ENCODE measurements at places on chromosomes 4 and X. TPM values are rescaled to one million over a fixed set of nuclear protein-coding genes. Genes with fewer than 3 reads are reported as not detected.

Gene HTN1
- total RNA-seq: not detected

Gene KLF8
- total RNA-seq: 1.7 TPM

GRCh38 chr4:113474017-113474416 is 287.5 kb downstream of the CAMK2D start:
- no peak overlapping the region for H3K4me3 ChIP-seq
- DNase-seq: peak; percentile 97
- peaks cover 30% of the 10 kb centered on the region for H3K36me3 ChIP-seq

GRCh38 chr4:13601048-13601447 is 26.5 kb downstream of the BOD1L1 start:
- no peak for DNase-seq
- H3K27ac ChIP-seq: no peak overlapping the region
- H3K4me1 ChIP-seq: peaks cover 25% of the 10 kb centered on the region
- no peak overlapping the region for H3K4me3 ChIP-seq
- H3K36me3 ChIP-seq: peaks cover 45% of the 10 kb centered on the region

- no peak overlapping the region for H3K4me3 ChIP-seq
- no peaks in the 10 kb centered on the region for H3K27me3 ChIP-seq
- peak; percentile 47 for DNase-seq
- no peaks in the 10 kb centered on the region for H3K36me3 ChIP-seq
- H3K27ac ChIP-seq: no peak overlapping the region
Observed at GRCh38 chr4:158428242-158428641, 93.4 kb upstream of the RXFP1 start.

- no peak overlapping the region for H3K27ac ChIP-seq
- H3K4me3 ChIP-seq: no peak overlapping the region
- H3K4me1 ChIP-seq: peaks cover 7% of the 10 kb centered on the region
Observed at GRCh38 chr4:78666830-78667258, 109.3 kb upstream of the BMP2K start.

DNA sequence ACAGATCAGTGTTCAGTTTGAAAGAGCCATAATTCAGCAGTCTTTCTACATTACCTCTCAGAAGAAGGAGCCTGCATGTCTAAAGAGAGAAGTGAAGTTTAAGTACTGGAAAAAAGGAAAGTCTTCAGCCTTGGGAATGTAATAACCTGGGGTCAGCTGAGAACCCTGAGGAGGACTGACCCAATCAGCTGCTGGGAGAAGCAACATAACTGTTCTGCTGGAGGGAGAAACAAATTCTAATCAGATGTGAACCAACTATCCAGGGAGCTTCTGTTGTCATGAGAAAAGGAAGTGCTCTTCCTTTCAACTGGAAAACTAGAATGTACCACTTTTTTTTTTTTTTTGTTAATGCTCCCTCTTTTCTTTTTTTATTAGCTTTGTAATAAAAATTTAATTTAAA is 64.5 kb upstream of the PDE5A start:
- DNase-seq: peak; percentile 18
- no peaks in the 10 kb centered on the region for H3K36me3 ChIP-seq
- H3K4me3 ChIP-seq: peak overlapping the region; percentile 22
- H3K4me1 ChIP-seq: peaks cover 14% of the 10 kb centered on the region
- no peaks in the 10 kb centered on the region for H3K27me3 ChIP-seq

DNA sequence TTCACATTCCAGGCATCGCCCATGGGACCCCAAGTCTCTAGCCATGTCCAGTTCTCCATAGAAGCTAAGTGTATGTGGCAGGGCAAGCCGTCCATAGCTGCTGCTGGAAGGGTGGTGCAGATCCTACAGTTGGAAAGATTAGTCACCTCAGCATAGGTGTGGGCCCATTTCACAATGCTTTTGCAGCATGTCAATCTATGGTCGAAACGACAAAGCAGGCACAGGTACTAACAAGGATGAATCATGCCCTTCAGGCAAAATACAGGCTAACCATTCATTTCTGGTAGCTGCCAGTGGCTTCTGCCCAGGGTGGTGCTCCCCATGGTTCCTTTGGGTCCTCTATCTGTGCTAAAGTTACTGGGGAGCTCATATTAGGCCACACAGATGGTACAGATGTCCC is 225.2 kb downstream of the ADGRL3 start:
- H3K4me1 ChIP-seq: no peaks in the 10 kb centered on the region
- no peaks in the 10 kb centered on the region for H3K36me3 ChIP-seq
- no peaks in the 10 kb centered on the region for H3K27me3 ChIP-seq

- DNase-seq: peak; percentile 26
- H3K27ac ChIP-seq: no peak overlapping the region
- no peaks in the 10 kb centered on the region for H3K36me3 ChIP-seq
- H3K4me1 ChIP-seq: peaks cover 13% of the 10 kb centered on the region
- H3K4me3 ChIP-seq: no peak overlapping the region
Observed at GRCh38 chr4:123706973-123707372, 310.4 kb downstream of the SPRY1 start.

- no peak overlapping the region for H3K4me3 ChIP-seq
- H3K27me3 ChIP-seq: peaks cover 77% of the 10 kb centered on the region
- no peak overlapping the region for H3K27ac ChIP-seq
- no peak for DNase-seq
Observed at GRCh38 chr4:3874028-3874415, 107.8 kb downstream of the ADRA2C start.

GRCh38 chr4:52192721-52193135 is 141.6 kb downstream of the SPATA18 start:
- H3K4me3 ChIP-seq: no peak overlapping the region
- peak; percentile 59 for DNase-seq
- no peaks in the 10 kb centered on the region for H3K36me3 ChIP-seq

GRCh38 chr4:20847124-20847747 is 147.0 kb downstream of the PACRGL start:
- DNase-seq: peak; percentile 68
- no peak overlapping the region for H3K4me3 ChIP-seq
- peaks cover 13% of the 10 kb centered on the region for H3K4me1 ChIP-seq
- no peaks in the 10 kb centered on the region for H3K36me3 ChIP-seq
- no peaks in the 10 kb centered on the region for H3K27me3 ChIP-seq
